ENCODE measurements at places on chromosomes 2 and 18.

GRCh38 chr18:26192233-26192632 is 34.0 kb upstream of the TAF4B start:
- no peak for DNase-seq

DNA sequence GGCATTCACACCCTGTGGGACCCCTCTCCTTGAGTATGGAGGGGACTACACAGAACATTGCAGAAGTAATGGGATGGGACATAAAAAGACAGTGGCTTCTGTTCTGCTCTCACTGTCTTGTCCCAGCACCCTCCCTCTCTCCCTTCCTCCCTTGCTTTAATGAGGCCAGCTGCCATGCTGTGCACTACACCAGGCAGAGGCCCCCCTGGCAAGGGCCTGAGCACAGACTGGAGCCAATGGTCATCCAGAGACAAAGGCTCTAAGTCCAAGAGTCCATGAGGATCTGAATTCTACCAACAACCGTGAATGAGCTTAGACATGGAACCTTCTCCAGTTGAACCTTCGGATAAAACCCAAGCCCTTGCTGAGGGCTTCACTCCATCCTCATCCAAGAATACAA is 263.0 kb downstream of the NDUFA10 start:
- no peak for DNase-seq

DNA sequence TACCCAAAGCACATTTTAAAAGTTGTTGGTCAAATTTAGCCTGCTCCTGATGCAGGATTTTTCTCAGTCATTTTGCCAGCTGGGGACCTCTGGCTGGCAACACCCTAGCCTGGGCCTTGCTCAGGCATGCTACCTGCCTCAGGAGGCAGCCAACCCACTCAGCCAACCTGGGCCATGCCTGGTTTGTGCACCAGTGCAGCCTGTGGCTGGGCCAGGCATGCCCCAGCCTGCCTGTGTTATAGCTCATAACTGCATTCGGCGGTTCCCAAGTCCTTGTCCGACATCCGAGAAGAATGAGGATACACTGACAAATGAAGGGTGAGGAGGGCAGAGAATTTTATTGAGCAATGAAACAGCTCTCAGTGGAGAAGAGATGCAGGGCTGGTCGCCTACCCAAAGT is 608.0 kb downstream of the SUCLG1 start:
- no peak for DNase-seq

DNA sequence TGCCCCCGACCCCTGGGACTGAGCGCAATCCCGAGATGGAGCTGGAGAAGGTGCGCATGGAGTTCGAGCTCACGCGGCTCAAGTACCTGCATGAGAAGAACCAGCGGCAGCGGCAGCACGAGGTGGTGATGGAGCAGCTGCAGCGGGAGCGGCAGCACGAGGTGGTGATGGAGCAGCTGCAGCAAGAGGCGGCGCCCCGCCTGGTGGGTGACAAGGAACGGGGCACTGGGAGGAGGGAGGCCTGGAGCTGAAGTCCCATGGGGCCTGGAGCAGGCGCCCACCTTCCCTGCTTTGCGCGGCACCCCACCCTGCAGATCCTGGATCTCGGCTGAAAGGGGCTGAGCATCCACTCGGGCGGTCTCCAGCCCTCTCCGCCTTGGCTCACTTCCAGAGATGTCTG is 1.2 kb downstream of the TMEM247 start:
- peak; percentile 32 for DNase-seq

DNA sequence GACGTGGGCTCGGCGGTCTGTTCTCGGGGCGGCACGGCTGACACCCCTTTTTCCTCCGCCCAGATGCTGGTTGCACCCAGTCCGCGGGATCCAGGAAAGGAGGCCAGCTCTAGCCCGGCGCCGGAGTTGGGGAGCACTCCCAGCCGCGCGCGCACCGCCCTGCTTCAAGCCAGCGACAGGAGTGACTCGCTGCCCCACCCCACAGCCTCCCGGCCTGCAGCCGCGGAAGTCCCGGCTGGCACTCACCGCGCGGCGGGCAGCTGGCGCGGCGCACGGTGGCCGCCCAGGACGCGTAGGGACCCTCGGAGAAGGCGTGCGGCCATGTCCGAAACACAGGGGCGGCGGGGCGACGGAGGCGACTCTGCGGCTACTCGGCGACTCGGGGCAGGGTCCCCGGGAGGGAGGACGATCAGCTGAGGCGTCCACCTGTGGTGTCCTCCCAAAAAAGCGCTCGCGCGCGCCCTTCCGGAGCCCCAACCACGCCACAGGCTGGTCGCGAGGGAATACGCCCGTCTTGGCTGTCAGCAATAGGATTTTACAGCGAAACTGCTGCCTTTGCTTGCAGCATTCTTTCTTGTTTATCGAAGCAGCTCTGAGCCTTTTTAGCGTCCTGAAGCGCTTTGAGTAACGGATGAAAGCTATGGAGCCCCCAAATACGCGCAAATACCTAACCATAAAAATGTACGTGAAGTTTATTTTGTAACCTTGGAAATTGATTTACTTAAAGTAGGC is at the start of gene ACADL:
ACADL (minus strand) TSS at position 507 of the 732 bp plus-strand sequence; CDS start at position 323, 184 bp downstream.
- peak; percentile 71 for DNase-seq

DNA sequence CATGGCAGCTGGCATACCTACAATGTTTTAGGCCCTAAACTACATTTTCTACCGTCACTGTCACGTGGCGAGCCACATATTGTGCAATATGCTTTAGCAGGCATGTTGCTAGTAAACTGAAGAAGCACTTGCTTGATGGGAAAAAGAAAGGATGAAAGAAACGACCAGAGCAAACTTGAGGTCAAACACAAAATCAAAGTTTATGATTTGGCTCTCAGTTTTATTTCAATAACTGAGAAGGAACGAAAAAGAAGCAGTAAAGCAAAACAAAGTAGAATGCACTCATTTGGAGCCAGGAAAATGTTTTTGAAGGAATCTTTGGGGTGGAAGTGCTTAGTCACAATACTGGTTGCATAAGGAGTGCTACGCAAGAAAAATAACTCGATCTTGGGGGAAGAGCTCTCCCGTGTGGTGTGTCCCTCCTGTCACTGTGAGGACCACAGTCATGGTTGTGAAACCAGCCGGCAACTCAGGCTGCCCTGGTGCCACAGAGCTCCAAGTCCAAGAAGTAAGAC is 349.8 kb downstream of the RBM43 start:
- DNase-seq: peak; percentile 30

DNA sequence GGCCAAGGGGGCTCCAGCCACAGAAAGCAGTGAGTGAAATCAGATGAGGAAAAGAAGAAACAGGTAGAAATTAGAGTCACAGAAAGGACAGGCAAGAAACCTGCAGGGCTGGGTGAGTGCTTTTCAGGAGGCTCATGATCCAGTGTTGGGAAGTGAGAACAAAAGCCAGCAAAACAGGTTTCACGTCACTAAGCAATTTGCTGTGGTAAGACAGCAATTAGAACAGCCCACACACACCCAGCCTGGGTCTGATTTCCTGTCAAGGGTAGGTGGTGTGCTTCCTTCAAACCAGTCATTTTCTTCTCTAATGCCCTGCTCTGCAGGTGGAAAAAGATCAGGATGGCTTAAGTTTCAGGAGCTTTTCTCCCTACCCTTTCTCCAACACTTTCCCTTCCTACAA is 52.9 kb upstream of the XDH start:
- DNase-seq: no peak

DNA sequence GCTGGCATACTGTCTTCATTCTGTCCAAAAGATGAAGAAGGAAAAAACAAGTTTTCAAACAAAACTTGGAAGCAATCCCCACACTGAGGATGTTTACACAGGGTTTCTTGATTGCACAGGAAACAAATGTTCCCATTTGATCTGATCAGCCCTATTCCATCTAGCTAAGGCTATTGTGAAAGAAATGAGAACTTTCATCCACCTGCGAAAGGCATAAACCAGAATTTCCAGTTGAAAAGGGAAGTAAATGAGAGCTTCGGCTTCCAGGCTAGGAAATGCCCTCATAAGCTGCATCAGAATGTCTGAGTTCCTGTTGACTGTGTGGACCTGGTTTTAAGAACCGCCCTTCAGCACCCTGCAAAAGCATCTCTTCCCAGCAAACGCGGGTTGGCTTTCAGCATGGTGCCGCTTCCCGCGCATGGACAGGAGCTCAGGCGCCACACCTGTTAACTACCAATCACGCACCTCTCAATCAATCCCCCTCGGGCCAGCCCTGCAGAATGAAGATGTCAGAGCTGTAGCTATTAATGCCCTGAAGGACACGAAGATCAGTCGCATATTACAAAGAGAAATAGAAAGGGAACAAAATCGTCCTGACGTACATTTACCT is 850.4 kb downstream of the GALR1 start:
- DNase-seq: no peak

GRCh38 chr2:68214381-68214780 is 38.0 kb downstream of the PPP3R1 start:
- no peak for DNase-seq

GRCh38 chr2:237524631-237525030 is 37.6 kb downstream of the MLPH start:
- no peak for DNase-seq

GRCh38 chr18:44741511-44741910 is 60.8 kb downstream of the SETBP1 start:
- no peak for DNase-seq

DNA sequence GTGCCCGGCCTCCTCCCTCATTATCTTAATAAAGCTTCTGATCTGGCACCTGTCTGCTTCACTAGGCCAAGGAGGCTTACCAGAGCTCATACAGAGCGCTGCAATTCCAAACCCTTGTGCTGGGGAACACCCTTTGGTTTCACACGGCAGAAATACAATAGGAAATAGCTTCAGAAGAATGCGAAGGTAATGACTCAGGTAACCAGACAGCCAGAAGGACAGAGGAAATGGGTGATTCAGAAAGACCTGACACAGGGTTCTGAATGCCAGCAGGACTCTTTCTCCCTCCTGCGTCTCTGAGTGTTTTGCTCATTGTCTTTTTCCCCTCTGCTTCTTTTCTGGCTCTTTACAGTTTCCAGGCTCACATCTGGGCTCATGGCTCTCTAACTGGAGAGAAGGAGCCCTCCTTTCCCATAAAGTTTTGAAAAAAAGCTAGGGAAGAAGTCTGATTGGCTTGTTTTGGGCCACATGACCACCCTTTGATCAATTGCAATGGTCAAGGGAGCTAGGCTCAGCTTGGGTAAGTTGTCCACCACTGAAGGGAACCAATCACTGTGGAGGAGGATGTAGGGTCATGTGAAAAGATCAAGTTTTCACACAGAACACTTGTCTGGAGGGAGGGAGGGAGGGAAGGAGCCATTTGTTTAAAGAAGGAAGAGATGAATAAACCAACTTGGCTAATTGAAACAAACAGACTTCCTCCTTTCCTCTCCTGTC is 90.5 kb upstream of the UPP2 start:
- DNase-seq: peak; percentile 84

- no peak for DNase-seq
Observed at GRCh38 chr2:196435189-196435588, 204.3 kb upstream of the CCDC150 start.

DNA sequence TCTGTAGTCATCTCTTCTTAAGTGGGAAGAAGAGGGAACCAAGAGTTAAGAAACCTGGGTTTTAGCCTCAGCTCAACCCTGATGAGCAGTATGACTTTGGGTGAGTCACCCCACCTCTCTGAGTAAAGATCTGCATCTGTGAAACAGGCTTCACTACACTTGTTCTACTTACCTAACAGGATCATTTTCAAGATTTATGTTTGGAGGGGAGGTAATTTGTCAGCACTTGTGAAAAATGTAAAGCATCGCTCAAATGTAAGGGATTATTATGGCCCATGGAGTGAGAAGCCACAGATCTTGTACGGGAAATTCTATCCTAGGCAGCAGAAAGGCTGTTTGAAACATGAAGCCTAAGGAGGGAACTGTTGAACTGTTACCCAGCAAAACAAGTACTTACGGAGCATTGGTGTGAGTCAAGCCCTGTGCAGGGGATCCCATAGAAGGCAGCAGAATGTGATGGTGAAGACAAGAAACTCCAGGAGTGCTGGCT is 160.6 kb downstream of the PRKCE start:
- no peak for DNase-seq

DNA sequence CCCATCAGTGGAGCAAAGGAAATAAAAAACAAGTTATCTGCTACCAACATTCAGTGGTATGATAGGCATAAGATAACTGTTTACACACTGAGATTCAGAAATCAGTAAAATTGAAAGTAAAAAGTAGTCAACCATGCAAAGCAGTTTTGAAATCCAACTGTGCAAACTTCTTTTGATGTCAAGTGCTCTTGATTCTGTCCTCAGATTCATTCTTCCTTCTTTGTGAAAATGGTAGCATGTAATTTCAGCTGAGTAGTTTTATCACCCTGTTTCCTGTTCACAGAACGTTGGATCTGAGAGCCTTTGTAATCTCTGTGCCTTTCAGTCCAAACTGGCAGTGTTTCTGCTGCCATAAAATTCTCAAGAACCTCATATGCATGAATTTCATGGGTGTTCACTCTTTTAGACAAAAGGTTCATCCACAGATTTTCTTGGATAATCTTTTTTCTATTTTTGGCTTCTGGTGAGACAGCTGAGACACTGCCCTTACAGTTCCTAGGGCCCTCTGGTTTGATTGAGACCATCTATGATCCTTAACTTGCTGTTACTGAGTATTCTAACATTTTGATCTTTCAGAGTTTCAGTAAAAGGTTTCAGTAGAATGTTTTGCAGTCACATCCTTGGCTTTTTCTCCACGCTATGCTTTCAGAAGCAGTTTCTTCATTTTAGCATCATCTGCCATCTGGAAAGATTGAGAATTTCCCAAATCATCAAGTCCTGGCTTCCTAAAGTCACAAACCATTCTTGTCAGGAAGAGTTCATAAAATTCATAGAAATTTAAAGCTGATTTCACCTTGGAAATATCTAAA is 272.3 kb upstream of the EPHA4 start:
- no peak for DNase-seq

- DNase-seq: peak; percentile 95
Observed at GRCh38 chr2:11129598-11130449, 25.4 kb upstream of the SLC66A3 start.

- DNase-seq: no peak
Observed at GRCh38 chr2:217437290-217437870, 565.4 kb downstream of the TNS1 start.

DNA sequence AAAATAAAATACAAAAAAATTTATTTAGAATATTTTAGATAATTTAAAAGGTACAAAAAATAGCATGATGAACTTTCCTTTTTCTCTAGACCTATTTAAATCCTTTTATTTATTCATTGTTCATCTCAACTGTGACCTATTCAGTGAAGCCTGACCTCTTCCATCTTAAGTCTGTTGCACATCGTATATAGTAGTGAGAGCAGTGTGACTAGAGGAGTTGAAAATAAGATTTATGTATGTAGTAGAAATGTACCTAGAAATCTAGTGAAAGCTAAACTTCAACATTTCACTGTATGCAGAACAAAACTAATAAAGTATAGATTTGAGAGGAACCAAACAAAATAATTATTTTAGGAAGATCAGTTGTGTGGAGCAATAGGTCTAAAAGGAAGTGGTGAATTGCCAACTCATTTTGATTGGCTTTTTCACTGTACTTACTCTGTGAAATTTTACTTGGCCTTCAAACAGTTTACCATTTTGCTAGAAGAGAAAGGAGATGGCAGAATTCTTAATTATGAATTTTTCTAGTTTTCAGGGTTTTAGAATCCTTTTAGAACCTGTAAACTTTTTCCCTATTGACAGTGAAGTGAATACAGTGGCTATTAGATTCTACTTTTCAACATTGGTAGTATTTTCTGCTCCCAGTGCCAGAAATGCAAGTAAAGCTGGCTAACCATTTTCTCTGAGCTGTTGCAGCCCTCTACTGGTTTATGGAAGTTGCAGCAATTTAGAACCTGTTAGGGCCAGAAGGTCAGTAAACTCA is 11.0 kb downstream of the ANKRD12 start:
- DNase-seq: peak; percentile 31
